ENCODE measurements at places on chromosomes 2 and 18. TPM values are rescaled to one million over a fixed set of nuclear protein-coding genes. Genes with fewer than 3 reads are reported as not detected.

DNA sequence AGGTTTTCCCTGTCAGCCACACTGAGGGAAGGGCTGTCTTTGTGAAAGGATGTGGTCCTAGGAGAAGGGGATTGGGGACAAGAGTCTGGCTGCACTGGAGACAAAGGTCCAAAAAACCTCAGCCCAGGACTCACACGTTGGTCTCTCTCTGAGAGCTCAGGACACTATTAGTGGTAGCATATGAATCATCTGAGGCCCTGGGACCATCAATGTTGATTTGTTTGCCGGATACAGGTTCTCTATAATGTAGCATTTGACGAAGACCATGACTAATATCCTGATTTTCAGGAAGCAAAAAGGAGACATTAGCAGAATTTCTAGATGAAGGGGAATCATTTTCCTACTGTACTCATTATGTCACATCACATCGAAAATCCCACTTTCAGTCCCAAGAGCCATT, 22.2 kb upstream of the DNAH6 start:
- no peak for DNase-seq

DNA sequence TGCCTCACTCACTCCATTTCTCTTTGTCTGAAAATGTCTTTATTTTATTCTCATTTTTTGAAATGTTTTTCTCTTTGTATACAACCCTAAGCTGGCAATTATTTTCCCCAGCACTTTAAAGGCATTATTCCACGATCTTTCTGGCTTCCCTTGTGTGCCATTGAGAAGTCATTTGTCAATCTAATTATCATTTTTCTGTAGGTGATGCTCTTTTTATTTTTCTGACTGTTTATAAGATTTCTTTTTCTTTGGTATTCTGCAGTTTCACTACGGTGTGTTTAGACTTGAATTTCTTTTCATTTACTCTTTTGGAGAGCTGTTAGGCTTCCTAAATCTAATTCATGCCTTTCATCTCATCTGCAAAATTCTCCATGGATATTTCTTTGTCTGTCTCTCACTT, 8.1 kb downstream of the SCYGR4 start:
- no peak for DNase-seq

- DNase-seq, result no peak
Observed at GRCh38 chr2:164617466-164617865, 3.8 kb downstream of the GRB14 start.

DNA sequence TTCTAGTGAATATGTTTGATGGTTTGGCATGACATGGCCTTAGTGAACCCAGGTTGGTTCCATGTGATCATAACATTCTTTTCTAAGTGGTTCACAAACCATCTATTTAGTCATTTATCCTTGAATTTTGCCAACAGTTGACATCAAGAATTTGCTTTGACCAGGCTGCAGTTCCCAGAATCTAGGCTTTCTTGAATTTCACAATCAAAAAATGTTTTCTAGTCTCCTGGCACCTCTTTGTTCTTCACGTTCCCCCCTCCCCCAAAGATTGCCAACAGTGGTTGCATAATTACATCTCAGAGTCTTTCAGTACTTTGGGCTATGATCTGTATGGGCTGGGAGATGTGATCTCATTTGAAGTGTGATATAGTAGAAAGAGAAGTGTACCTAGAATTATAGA, 124.0 kb downstream of the GATA6 start:
- DNase-seq, result no peak

GRCh38 chr2:71072492-71072891, 4.0 kb downstream of the NAGK start:
- no peak for DNase-seq

GRCh38 chr2:239307921-239308613, 92.8 kb downstream of the HDAC4 start:
- DNase-seq, result no peak

DNA sequence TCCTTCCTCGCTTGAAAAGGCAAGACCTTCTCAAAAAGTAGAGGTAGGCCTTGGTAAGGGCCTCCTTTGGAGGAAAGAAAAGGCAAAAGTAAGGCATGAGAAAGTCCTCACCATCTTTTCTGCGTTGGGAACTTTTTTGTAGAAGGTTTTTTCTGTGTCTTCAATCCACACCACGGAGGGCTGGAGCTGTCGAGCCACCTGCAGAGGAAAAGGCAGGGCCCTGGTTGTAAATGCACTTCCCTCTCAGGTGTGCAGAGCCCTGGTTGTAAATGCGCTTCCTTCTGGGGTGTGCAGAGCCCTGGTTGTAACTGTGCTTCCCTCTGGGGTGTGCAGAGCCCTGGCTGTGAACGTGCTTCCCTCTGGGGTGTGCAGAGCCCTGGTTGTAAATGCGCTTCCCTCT, 80.2 kb upstream of the ASB18 start:
- no peak for DNase-seq

DNA sequence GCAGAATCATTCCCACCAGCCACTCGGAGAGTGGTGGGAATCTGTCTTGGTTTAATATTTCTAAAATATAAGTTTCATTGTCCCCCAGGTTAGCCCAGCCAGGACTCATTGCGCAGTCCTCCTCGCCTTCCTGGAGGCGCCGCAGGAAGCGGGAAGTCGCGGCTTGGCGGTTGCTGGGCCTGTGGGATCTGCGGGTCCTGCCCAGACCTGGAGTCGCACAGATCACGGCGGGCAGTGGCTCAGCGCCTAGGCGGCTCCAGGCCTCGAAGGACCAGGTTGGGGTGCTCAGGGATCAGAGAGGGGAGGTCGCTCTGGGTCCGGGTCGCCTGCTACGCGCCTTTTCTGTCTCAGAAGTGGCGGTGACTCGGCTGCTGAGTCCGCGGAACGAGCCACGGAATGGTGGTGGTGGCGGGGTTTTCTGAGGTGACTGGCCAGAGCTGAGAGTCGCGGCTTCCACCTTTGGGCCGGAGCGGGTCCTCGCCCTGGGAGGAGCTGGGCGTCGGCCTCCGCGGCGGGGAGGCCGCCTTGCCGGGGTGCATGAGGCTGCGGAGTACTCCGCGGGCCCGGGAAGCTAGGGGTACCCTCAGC, 2.6 kb downstream of the HOXD3 start:
- no peak for DNase-seq

ACMSD gene
- total RNA-seq, result not detected

CD8B2 gene
- 0.11 TPM for total RNA-seq

KCNIP3 gene
- total RNA-seq, result not detected

SMYD5 gene
- 78.4 TPM for total RNA-seq

Data from activated T-cell treated with anti-CD3 and anti-CD28 coated beads, Interleukin-2, amount 50 U/mL, for 4 hours (primary cell).